ENCODE measurements at places on chromosomes 11 and 22. TPM values are rescaled to one million over a fixed set of nuclear protein-coding genes. Genes with fewer than 3 reads are reported as not detected.

GRCh38 chr11:67320691-67321090, 17.4 kb downstream of the SSH3 start:
- DNase-seq = no peak

DNA sequence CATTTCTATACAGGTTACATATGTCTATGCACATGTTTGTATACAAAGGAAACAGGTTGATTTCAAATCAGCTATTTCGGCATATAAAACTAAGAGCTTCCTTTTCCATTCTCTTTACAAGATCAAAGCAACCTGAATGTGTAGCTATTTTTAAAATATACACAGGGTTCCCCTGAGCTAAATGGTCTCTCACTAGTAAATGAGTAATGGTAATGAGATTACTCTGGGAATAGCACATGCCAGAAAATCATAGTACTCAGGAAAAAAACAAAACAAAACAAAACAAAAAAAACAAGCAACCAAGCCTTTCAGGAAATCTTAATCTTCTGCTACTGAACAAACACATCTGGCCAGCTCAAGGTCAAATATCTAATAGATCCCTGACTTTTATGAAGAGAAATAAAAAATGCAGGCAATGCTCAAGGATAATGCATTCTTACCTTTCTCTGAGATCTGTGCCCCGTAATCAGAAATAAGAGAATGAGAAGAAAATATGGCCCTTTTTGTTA, 156.6 kb upstream of the POU2AF2 start:
- DNase-seq = no peak

DNA sequence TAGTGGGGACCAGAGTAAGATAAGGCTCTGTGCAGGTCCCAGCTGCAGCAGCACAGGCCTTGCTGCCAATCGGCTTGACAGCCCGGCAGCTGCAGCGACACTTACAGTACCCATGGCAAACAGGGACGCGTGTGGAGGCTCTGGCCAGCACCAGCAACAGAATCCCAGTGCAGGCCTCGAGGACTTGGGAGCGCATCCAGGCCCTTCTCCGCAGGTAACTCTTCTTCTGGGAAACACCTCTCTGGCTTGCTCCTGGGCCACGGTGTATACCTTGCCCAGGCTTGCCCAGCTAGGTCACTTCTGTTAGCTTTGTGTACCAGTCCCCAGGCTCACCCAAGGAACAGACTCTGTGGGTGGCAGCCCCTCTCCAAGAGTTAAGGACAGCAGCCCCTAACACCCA, 126.7 kb downstream of the CTTN start:
- no peak for DNase-seq

DNA sequence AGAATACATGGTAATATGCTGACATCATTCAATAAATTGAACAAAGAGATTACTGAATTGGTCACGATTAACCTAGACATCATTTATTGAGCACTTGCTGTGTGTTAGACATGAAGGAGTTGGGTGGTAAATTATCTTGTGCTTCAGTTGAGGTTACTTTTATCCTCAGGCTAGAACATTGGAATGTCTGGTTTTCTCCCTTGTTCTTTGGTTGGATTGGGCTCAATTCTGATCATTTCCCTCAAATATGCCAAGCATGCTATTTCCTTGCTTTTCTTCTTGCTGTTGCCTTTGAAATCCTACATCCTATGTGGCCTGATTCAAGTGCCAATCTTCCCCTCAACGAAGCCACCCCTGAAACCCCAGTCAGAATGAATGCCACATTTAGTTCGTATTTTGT, 65.8 kb downstream of the DEUP1 start:
- no peak for DNase-seq

GRCh38 chr11:96036863-96037262, 113.0 kb upstream of the MTMR2 start:
- DNase-seq = no peak

ELMOD1 gene
- polyA plus RNA-seq = 0.30 TPM

All from heart left ventricle (tissue), 16 donors.